ENCODE measurements at places on chromosomes 12 and 14.

DNA sequence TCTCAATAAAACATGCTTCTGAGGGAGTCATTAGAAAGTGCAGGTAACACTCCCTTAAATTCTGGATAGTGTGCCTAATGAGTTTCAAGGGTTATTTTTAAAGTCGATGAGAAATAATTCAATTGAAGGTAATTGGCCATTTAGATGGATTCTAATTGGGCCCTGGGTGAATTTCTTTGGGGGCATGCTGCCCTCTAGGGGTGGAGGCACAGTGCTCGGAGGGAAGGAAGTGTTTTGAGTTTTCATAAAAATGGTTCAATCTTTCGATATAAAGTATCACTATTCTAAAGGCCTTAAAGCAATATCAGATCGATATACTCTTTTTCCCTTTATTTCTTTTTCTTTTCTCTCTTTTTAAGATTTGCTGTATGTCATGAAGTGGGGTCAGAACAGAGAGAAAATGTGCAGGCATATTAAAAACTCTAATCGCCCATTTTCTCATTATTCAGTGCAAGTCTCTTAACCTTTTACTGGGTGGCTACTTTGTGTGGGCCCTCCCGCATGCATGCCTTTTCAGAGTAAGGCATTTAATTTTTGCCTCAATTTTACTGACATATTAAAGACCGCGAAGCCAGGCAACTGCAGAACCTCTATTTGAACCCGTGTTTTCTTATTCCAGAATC is 25.5 kb downstream of the NKX2-8 start:
- no peak for DNase-seq

DNA sequence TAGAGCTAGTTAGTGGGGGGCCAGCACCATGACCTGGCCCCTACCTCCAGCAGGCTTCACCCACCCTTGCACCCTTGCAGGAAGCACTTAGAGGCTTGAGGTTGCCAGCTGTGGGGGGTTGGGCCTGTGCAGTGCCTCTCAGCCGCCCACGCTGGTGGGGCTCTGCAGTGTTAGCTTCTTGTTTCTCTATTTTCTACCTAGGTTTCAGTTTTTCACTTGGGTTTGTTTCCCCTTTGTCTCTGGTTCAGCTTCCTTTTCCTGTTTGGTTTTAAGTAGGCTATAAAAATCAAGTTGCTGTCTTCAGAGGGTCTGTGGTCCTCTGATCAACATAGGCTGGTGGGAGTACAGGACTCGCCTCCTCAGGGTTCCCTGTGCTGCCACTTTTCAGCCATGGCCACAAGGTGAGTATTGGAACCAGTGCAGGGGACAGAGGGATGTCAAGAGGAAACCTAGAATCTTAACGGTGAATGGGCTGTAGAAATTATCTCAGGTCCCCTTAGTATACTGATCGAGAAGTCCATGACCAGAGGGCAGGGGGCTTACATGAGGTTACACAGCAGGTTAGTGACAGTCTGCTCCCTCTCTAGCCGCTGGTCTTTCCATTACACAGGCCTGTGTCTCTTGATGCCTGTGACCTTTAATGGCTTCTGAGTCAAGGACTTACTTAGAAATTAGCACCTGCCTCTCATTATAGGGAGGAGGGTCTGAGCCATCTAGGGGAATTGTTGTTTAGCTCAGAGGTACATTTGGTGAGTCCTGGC is at the start of gene EVL:
TSS of gene EVL (plus strand) at position 312 of the 761 bp plus-strand sequence. CDS start at position 391, 79 bp downstream.
- peak; percentile 78 for DNase-seq

GRCh38 chr12:31906557-31907301 is 52.5 kb upstream of the RESF1 start:
- DNase-seq = no peak

- no peak for DNase-seq
These were observed 239.0 kb upstream of the ATP2B1 start for GRCh38 chr12:89947437-89948270.

DNA sequence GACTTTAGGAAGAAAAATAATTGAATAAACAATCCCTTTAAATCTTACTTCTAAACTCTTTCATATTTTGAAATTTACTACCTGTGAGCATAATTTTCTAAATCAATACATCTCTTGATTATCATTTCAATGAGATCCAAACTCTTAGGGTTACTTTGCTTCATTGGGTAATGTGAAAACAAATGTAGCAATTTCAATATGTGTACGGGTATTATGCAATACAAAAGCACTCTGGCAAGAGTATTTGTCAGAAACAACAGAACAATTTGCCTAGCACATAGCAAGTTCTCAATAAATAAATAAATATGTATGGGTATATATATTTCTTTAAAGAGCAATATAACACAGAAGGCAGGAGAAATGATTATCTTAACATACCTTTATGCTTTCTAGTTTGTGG is 77.1 kb downstream of the PLEKHG7 start:
- DNase-seq = no peak

- no peak for DNase-seq
These were observed 292.3 kb downstream of the FUT8 start for GRCh38 chr14:65704850-65705249.

- no peak for DNase-seq
These were observed 96.9 kb downstream of the EML5 start for GRCh38 chr14:88695870-88696269.
